Activated CD8-positive, alpha-beta memory T cell treated with anti-CD3 and anti-CD28 coated beads, Interleukin-2, amount 10 ng/mL, durations not matched to agents 7 days and 5 days (primary cell): ENCODE measurements at places on chromosomes 16 and 17. TPM values are rescaled to one million over a fixed set of nuclear protein-coding genes. Genes with fewer than 3 reads are reported as not detected.

GRCh38 chr16:67649494-67649931 lies 4.6 kb downstream of the CARMIL2 start:
- H3K27ac ChIP-seq = no peak overlapping the region
- H3K36me3 ChIP-seq = peaks cover 27% of the 10 kb centered on the region
- no peak for DNase-seq
- no peak overlapping the region for H3K4me3 ChIP-seq

DNA sequence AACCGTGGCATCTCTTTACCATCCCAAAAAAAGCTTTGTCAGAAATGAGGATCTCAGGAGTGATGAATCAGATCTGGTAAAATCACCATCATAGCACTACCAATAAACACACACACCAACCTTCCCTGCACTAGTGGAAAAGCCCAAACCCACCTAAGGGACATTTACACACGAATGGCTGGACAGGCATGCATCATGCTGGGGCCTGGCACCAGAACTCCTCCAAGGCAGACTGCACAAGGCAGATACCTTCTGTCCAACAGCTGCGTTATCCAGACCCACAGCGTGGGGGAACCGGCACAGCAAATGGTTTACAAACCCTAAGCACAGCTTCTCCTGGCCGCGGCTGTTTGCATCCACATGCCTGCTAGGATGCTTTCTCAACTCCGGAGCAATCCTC lies 2.8 kb downstream of the ASIC2 start:
- DNase-seq = no peak
- no peaks in the 10 kb centered on the region for H3K36me3 ChIP-seq
- H3K27me3 ChIP-seq = peaks cover 49% of the 10 kb centered on the region
- no peak overlapping the region for H3K4me3 ChIP-seq

GRCh38 chr17:40349477-40349894 lies 15.1 kb downstream of the GJD3 start:
- no peak overlapping the region for H3K4me3 ChIP-seq
- H3K4me1 ChIP-seq = peaks cover 56% of the 10 kb centered on the region
- H3K27me3 ChIP-seq = no peaks in the 10 kb centered on the region
- peaks cover 11% of the 10 kb centered on the region for H3K36me3 ChIP-seq
- peak overlapping the region; percentile 38 for H3K27ac ChIP-seq

DNA sequence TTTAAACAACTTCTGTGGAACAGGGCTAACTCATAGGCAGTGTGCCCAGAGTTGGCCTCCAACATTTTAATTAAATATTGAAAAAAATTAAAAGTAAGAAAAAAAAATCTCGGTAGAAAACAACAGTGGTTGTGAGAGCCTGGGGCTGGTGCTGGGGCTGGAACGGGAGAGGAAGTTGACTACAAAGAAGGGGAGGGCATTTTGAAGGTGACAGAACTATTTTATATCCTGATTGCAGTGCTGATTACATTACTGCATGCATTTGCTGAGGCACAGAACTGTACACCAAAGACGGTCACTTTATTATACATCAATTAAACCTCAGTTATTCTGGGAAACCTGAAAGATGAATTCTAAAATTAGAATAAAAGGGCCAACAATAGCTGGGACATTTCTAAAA lies 142.5 kb downstream of the PARN start:
- no peak for DNase-seq
- H3K36me3 ChIP-seq = peaks cover 2% of the 10 kb centered on the region
- no peak overlapping the region for H3K4me3 ChIP-seq
- H3K4me1 ChIP-seq = peaks cover 13% of the 10 kb centered on the region

DNA sequence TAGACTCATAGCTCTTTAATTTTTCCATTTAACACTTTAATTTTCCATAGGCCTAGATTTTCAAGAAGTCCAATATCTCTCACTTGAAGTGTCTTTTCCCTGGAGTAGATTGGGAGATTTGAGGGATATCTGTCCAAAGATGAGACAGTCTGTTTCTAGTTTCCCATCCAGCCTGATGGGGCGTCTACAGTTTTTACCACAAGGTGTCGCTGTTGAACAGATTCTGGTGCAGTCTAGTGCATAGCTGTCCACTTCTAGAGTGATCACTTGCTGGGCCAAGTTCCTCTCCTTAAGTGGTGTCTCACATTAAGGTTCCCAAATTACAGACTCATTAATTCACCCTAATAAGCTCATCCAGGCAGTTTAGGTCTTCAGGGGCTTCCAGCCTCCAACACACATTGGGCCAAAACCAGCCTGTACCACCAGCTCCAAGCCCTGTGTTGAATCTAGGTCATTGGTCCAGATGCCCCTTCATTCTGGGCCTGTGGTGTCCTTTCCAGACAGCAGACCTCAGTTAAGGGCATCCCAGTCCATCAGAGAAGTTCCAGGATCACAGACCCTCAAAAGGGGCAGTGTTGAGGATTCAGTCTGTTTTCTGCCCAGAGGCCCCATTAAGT lies 9.4 kb downstream of the SNX20 start:
- H3K4me3 ChIP-seq = no peak overlapping the region
- peaks cover 67% of the 10 kb centered on the region for H3K36me3 ChIP-seq
- H3K27me3 ChIP-seq = no peaks in the 10 kb centered on the region
- DNase-seq = peak; percentile 76

DNA sequence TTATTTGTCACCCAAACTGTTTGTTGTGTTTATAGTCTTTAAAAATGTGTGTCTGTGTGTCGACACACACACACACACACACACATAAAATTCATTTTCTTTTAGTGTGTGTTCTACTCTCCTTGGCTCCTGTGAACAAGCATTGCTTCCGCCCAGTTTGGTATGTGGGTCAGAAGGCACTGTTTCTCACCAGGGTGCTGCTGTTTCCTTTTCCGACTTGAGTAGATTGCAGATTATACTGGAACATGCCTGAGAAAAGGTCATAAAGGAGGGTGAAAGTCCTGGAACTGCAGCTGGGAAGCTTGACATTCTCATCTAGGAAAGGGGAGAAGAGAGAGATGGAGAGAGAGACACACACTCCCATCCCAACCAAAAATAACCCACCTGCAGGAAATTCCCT lies 330.3 kb downstream of the BCAS3 start:
- DNase-seq = no peak
- H3K27me3 ChIP-seq = no peaks in the 10 kb centered on the region
- no peak overlapping the region for H3K27ac ChIP-seq

- H3K36me3 ChIP-seq = no peaks in the 10 kb centered on the region
- H3K4me1 ChIP-seq = peaks cover 12% of the 10 kb centered on the region
- H3K27me3 ChIP-seq = peaks cover 15% of the 10 kb centered on the region
- DNase-seq = no peak
- no peak overlapping the region for H3K4me3 ChIP-seq
Observed at GRCh38 chr16:21568502-21569189, 30.7 kb upstream of the METTL9 start.

DNA sequence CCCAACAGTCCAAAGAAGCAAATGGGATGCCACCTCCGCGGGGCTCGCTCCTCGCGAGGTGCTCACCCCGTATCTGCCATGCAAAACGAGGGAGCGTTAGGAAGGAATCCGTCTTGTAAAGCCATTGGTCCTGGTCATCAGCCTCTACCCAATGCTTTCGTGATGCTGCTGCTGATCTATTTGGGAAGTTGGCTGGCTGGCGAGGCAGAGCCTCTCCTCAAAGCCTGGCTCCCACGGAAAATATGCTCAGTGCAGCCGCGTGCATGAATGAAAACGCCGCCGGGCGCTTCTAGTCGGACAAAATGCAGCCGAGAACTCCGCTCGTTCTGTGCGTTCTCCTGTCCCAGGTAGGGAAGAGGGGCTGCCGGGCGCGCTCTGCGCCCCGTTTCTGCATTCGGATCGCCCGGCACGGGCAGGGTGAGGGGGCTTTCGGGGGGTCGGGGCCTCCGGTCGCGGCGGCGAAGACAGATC lies at the start of gene CDH13:
TSS of gene CDH13 (plus strand) at position 179 of the 471 bp plus-strand sequence.
- H3K4me3 ChIP-seq = no peak within 1 kb of the TSS
- no peak within 1 kb of the TSS for H3K27ac ChIP-seq
- DNase-seq = no peak

GRCh38 chr17:75506134-75506533 lies 9.2 kb downstream of the CASKIN2 start:
- no peak overlapping the region for H3K4me3 ChIP-seq
- no peaks in the 10 kb centered on the region for H3K27me3 ChIP-seq
- no peak overlapping the region for H3K27ac ChIP-seq
- no peaks in the 10 kb centered on the region for H3K4me1 ChIP-seq

DNA sequence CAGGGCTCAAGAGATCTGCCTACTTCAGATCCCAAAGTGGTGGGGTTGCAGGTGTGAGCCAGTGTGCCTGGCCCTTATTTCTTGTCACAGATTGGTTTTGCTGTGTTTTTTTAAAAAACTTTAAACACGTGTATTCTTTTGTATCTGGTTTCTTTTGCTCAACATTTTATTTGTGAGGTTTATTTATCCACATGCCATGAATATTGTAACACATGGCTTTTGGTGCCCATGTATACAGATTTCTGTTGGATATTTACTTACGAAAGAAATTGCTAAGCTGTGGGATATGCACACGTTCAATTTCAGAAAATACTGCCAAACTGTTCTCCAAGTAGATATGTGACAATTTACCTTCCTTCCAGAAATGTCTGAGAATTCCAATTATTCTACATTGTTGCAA lies 18.7 kb upstream of the IL34 start:
- H3K4me3 ChIP-seq = no peak overlapping the region
- no peak overlapping the region for H3K27ac ChIP-seq

- peaks cover 10% of the 10 kb centered on the region for H3K36me3 ChIP-seq
- H3K4me1 ChIP-seq = no peaks in the 10 kb centered on the region
- no peaks in the 10 kb centered on the region for H3K27me3 ChIP-seq
Observed at GRCh38 chr17:9419932-9420453, 155.6 kb downstream of the STX8 start.

GRCh38 chr17:63476854-63477479 lies at the start of gene ACE:
ACE (plus strand) TSS chr17:63477061; CDS start chr17:63477095, 34 bp downstream.
- peaks cover 10% of the 10 kb centered on the region for H3K4me1 ChIP-seq
- peak within 1 kb of the TSS; percentile 62 for H3K4me3 ChIP-seq
- DNase-seq = peak; percentile 56
- no peaks in the 10 kb centered on the region for H3K36me3 ChIP-seq

DNA sequence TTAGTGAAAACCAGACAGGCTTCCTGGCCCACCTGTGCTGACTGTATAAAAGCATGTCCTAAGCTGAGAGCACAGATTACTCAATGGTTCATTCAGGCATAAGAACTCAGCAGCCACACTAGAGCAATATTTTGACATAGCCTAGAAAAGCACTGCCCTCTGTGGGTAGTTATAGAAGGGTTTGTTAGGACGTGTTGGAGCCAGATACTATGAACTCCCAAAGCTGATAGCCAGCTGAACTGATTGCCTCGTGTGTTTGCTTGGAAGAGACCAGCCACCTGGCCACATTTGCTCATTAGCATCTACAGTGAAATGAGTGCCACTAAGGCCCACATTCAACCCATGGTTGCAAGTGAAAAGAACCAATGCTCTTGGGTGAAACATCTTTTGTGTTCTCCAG lies 30.8 kb upstream of the ABCA5 start:
- peaks cover 9% of the 10 kb centered on the region for H3K27me3 ChIP-seq
- H3K4me3 ChIP-seq = no peak overlapping the region
- H3K36me3 ChIP-seq = no peaks in the 10 kb centered on the region
- peaks cover 10% of the 10 kb centered on the region for H3K4me1 ChIP-seq

DNA sequence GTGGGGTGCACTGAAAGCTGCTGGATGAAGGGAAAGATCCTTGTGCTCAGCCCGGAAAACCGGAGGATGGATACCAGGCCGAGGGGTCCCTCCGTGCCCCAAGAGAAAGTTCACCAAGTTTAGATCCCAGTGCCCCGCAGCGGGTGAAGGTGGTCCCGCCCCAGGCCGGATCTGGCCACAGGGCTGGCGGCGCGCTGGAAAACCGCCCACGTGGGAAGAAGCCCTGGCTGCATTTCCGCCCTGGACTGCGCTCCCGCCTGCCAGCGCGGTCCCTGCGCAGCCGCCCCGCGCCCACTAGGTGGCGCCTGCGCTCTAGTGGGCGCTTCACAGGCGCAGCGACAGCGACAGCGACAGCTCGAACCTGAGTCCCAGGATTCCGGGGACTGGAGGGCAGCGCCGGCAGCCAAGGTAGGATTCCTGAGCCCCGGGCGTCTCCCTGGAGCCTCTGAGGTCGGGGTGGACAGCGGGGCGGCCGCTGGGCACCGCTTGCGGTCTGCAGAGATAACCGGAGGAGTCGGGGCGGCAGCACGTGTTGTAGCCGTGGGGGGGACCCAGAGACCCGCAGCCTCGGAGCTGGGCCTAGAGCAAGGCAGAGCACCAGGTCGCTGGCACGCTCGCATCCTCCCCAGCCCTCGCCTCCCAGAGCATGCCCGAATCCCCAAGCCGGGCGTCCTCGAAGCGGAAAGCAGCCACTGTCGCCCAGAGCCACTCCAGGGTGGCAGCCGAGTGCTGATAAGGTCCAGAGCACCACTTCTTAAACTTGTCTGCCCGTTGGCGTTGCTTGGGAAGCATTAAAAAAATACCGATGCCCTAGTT lies at the start of gene CHD9:
TSS of gene CHD9 (plus strand) at position 322 of the 816 bp plus-strand sequence. CDS start 101,099 bp downstream, outside the sequence.
- peak within 1 kb of the TSS; percentile 75 for H3K4me3 ChIP-seq
- peaks cover 5% of the 10 kb centered on the region for H3K36me3 ChIP-seq
- H3K4me1 ChIP-seq = peaks cover 52% of the 10 kb centered on the region
- DNase-seq = peak; percentile 82
- H3K27me3 ChIP-seq = no peaks in the 10 kb centered on the region

GRCh38 chr16:30096862-30097563 lies 1.0 kb upstream of the YPEL3 start:
- no peaks in the 10 kb centered on the region for H3K27me3 ChIP-seq
- H3K4me3 ChIP-seq = peak overlapping the region; percentile 56
- no peak for DNase-seq
- H3K4me1 ChIP-seq = peaks cover 40% of the 10 kb centered on the region
- peak overlapping the region; percentile 86 for H3K27ac ChIP-seq

DNA sequence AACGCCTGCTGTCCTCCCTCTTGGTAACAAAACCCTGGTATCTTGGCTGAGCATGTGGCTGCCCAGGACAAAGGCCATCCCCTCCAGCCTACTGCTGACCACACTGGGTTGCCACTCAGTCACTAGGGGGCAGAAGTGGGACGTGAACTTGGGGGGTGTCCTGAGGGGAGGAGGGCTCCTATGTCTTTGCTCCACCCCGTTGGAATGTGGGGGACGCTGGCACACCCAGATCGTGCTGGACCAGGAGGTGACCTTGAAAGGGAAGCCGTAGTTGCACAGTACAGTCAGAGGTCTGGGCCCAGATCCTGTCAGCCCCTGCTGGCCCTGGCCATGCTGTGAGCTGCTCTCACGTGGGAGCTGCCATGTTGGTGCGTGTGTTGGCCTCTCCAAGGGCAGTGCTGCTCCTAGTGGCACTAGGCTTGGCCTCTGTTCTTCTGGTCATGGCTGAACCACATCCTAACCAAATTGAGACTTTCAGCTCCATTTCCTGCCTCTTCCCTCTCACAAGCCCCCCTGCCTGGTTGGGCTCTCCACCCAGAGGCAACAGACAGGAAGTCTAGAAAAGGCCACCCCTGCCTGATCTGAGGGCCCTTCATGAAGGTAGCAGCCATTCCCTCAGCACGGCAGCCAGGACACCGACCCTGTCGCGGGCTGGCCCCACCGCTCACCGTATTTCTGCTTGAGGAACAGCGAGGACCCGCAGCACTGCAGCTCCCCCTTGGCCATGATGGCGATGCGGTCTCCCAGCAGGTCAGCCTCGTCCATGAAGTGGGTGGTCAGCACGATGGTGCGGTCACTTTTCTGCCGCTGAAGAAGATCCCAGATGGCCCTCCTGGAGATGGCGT lies 29.0 kb upstream of the RNPS1 start:
- no peak overlapping the region for H3K4me3 ChIP-seq
- no peaks in the 10 kb centered on the region for H3K36me3 ChIP-seq
- peaks cover 15% of the 10 kb centered on the region for H3K4me1 ChIP-seq
- no peaks in the 10 kb centered on the region for H3K27me3 ChIP-seq
- peak; percentile 70 for DNase-seq

Gene LAT
- 200 TPM for total RNA-seq

Gene CKLF
- total RNA-seq = 220 TPM

Gene PRSS21
- 6.0 TPM for total RNA-seq

Gene COIL
- total RNA-seq = 21.3 TPM

Gene MYH8
- total RNA-seq = not detected

Gene KRT36
- not detected for total RNA-seq

Gene MGRN1
- 92.1 TPM for total RNA-seq

Gene CA4
- total RNA-seq = not detected

Gene NPIPB9
- 2.6 TPM for total RNA-seq

Gene SLFN13
- 70.5 TPM for total RNA-seq

Gene TBC1D3C
- not detected for total RNA-seq
